ENCODE measurements at places on chromosomes 5 and 9.

GRCh38 chr5:134594797-134595457 is 37.7 kb downstream of the SAR1B start:
- DNase-seq = no peak

DNA sequence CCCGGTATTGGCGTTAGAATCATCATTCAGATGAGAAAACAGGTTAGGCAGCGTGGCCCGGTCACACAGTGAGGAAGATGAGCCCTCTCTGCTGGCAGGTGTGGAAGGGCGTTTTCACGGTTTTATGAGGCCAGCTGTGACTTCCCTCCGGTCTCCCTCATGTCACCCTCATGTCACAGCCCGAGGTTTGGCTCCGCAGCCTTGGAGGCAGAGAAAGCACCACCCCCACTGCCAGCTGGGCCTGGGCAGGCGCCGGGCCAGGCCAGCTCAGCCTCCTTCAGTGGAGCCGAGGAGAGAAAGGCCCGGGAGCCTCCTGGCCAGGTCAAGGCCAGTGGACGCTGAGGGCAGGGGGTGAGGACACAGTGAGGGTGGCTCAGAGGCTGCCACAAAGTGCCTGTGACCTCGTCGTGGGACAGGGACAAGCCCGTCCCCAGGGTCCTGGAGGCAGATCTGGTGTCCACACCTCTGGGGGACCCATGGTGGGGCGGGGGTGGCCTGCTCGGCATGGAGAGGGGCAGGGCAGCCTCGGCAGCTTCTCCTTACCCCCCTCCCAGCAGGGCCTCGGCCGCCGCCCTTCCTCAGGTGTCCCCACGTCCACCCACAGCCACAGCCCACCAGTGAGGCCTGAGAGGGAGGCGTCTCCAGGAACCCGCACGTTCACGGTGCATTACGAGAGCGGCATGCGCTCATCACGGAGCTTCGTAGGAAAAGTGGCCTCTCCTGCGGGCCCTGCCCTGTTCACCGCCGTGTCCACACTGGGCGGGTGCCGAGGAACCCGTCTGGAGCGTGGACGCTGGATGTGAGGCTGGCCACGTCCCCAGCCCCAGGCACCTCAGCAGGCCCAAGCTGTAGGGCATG is 32.2 kb downstream of the EXD3 start:
- no peak for DNase-seq

DNA sequence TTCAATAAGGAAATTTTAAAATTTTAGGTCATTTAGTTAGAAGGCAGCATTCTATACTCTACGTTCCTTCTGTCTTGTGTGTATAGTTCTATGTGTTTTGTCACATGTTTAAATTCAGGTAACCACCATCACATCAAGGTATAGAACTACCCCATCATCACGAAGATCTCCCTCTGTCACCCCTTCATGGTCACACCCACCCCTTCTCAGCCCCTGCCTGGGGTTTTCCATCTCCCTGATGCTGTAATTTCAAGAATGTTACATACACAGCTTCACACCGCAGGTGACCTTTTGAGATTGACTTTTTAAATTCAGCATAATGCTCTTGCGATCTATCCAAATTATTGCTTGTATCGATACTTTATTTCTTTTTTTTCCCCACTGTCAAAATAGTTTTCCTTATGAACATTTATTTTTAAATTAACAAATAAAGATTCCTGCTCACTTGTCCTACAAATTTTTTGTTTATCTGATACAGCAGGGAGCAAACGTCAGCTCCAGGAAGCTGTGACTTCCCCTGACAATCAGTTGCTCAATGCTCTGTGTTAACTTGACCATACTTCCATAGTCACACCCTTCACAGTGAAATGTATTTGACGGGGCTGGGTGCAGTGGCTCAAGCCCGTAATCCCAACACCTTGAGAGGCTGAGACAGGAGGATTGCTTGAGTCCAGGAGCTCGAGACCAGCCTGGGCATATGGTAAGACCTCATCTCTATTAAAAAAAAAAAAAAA is 10.2 kb downstream of the BTNL8 start:
- DNase-seq = no peak

DNA sequence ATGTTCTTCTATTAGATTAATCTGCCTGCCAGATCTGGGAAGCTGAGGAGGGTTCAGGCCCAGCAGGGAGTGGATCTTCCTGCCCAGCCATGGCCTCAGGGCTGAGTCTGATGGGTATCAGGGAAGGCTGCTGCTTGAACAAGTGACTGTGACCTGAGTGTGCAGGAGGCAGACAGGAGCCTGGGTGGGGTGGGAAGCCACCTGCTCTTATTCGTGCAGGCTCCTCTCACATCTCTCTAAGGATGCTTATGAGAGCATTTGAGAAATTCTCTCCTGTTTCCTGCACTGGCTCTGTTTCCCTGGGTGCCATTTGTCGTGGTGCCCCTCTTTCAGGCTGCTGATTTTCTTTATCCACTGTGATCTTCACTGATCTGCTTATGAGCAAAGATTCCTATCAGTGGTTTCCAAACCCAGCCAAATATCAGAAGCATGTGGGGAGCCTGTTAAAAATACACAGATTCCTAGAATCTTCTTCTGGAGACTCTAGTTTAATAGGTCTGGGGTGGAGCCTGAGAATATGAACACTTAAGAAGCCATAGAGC is 2.1 kb downstream of the RGS3 start:
- no peak for DNase-seq

DNA sequence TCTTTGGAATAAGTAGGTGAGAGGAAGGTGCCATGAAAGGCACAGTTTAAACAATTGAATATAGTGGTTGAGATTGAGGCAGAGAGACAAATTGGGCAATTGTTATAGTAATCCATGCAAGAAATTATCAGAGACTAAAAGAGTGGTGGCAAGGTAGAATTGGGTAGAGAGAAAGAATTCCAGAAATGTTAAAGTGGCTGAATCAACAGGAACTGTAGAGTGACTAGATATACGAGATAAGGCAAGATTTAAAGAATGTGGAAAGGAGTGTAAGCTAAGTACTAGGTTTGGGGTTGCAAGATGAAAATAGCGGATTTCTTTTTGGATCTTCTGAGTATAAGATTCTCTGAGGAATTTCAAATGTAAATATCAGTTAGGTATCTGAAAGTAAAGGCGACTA is 285.2 kb downstream of the DMRTA1 start:
- DNase-seq = no peak

GRCh38 chr5:43268188-43268820 is 44.9 kb downstream of the HMGCS1 start:
- DNase-seq = no peak

DNA sequence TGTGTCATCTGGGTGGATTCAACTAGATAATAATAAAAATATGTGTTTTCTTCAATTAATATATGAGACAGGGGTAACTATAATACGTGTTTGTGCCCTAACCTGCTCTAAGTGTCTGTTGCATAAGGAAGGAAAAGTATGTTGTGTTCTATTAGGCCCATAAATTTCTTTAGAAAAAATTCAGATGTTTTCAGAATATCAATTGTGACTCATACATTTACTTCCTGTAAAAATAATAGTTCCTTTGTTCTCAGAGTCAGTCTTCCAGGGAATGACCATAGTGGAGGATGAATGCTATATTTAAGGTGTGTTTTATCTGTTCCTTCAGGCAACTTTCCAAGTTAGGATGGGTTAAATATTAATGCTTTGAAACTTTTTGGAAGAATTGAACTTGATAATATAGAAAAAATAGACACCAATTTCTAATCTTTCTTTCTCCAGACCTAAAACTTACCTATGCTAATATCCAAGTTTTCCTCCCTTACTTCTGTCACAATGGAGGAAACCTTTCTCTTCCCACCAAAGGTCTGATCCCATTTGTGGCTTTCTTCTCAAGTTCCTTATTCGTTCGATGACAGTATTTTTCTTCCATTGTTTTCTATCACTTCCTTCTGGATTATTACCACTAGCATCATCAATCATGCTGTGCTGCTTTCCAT is 49.9 kb downstream of the ISL1 start:
- no peak for DNase-seq

DNA sequence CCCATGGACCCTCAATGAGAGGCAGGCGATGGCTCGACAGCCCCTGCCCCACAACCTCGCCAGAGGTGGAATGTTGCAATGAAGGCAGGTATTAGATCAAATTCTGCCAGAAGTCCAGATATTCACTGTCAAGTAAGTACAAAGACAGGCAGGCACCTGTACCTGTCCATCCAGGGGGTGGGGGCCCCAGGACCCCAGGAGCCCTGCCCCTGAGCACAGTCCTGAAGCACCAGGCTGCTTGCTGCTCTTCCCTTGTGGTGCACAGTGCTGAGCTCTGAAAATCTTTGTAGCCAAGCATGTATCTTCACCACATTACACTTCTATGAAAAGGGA is 26.2 kb upstream of the HMCN2 start:
- DNase-seq = no peak

GRCh38 chr5:30401479-30402058 is 791.9 kb upstream of the CDH6 start:
- DNase-seq = no peak

DNA sequence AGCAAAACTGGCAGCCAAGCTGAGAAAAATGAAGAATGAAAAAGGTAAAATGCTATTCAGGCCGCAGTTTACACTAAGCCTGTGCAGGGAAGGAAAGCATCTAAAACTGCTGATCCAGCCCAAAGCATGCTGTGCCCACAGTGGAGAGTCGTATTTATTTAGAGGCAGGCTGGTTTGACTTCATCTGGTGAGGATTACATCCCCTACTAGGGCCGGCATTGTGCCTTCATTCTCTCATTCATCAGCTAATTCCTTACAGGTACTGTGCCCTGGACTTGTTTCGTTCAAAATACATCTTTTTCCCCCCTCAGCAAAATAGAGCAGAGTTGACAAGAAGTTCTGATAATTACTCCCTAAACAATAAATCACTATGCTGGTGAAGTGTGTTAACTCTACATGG is 137.5 kb upstream of the DAP start:
- DNase-seq = no peak

GRCh38 chr9:137694962-137695875 is 76.4 kb downstream of the EHMT1 start:
- DNase-seq = no peak

DNA sequence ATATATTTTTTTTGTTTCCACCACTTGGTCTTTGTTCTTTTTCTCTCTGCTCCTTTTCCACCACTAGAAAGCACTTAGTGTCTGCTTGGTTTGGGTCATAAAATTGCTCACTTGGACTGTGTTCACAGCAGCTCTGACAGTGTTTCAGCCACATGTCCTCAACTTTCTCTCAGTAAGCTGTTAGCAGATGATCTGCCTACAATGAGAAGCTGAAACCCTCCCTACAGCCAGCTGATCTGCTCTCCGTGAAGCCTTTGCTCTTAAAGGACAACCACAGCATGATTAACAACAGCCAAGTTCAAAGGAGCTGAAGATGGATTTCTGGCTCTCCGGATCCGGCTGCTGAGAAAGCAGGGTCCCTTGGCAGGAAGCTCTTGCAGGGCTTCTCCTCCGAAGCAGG is 31.6 kb downstream of the PRLR start:
- DNase-seq = peak; percentile 41

DNA sequence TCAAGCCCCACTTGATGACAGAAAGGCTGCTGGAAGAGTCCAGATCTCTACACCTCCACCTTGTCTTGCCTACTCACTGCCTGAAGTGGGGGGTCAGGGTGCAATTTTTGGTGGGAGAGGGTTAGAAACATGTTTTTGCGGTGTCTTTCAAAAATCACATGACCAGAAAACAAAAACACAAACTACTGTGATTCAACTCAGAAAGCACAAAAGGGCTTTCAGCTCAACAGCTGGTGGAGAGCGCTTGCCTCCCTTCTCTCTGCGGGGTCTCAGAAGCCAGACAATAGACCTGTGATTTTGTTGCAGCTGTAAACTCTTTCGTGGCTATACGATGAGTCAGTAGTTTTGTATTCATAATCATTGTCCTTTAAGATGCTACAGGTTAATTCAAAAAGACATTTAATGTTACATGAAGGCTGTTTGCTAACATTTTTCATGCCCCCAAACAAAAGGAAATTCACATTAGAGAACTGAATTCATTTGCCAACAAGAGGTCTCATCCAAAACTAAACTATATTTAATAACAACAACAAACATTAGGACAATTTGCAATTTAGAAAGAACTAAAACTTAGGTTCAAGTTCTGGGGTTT is 172.6 kb upstream of the RAI14 start:
- no peak for DNase-seq

DNA sequence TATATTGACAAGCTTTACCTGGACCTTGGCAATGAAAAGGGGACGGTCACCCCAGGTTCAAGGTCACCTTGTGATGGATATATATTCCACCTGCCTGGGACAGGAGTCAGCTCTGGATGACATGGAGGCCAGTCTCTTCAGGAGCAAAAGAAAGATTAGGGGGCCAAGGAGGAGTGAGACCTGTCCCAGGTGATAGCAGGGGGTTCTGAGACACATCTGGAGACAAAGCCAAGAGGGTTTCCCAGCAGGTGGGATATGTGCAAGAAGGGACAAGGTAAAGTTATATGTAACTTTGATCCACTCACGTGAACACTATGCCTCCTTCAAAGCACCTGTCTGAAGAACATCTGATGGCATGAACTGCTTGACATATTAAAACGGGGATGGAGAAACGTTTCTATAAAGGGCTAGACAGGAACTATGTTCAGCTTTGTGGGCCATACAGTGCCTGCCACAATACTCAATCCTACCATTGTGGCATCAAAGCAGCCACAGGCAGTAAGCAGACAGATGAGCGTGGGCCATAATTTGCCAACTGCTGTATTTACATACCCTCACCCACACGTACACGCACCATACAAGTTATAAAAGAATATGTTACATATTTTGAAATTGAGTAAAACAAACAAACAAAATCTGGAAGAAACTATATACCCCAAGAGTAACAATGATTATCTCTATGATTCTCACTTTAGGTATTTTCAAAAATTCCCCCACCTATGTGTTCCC is 62.9 kb upstream of the ZNF622 start:
- no peak for DNase-seq

- no peak for DNase-seq
Measured at GRCh38 chr9:127446713-127447415, 4.3 kb downstream of the RPL12 start.

GRCh38 chr9:85716031-85716877 is 25.5 kb downstream of the AGTPBP1 start:
- DNase-seq = no peak

GRCh38 chr9:125089331-125089730 is 54.0 kb downstream of the SCAI start:
- DNase-seq = no peak

DNA sequence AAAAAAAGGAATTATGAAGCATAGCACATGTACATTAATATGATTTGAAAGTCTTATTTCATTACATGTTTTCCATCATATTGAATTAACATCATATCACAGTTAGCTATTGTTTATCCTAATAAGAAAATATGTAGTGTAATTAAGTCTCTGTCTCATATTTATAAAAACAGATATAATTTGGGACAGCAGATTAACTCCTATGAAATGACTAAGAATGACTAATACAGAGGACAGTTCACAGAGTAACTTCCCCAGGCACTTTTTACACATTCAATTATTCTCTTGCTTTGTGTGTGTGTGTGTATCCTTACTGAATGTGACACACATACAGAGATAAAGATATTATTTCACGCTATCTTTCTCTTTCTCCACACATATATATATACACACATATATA is 2400.9 kb upstream of the C9orf72 start:
- no peak for DNase-seq

- no peak for DNase-seq
Measured at GRCh38 chr9:75464726-75465125, 376.4 kb downstream of the OSTF1 start.

GRCh38 chr5:144009116-144009515 is 161.3 kb downstream of the YIPF5 start:
- no peak for DNase-seq

- no peak for DNase-seq
Measured at GRCh38 chr9:26565118-26565517, 327.5 kb downstream of the CAAP1 start.

- DNase-seq = no peak
Measured at GRCh38 chr5:53191548-53192165, 82.1 kb upstream of the MOCS2 start.

- DNase-seq = peak; percentile 82
Measured at GRCh38 chr9:87725900-87726709, at the start of gene CTSL. TSS of gene CTSL (plus strand) at chr9:87726119. CDS start at chr9:87727604, 1,485 bp downstream.
